ENCODE measurements at places on chromosomes 1 and 21. TPM values are rescaled to one million over a fixed set of nuclear protein-coding genes. Genes with fewer than 3 reads are reported as not detected.

- no peak for DNase-seq
These were observed 4.3 kb downstream of the GAS5 start for GRCh38 chr1:173863224-173864161.

- no peak for DNase-seq
These were observed 49.4 kb downstream of the WDR4 start for GRCh38 chr21:42829954-42830353.

DNA sequence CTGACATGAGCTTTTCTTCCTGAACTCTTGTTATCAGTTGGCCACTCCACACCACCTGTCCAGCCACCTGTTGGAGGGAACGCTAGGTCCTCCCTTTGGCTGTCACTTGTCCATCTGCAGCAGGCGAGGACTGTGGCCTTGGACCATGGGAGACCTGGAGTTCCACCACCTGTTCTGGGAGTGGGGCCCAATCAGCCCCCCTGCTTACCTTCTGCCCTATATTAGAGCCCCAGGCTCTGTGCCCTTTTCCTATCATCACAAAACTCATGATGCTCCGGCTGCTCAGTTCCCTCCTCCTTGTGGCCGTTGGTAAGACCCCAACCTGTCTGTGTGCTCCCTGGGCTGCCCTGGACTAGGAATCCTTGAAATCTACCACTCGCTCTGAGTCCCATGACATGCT lies at the start of gene CELA3A:
Gene CELA3A (plus strand): TSS at position 249 of the 400 bp plus-strand sequence. CDS start 18 bp downstream, at position 267.
- no peak for DNase-seq

- DNase-seq = peak; percentile 22
These were observed 114.2 kb downstream of the LIPI start for GRCh38 chr21:14096577-14096976.

- DNase-seq = no peak
These were observed 105.1 kb downstream of the PBX1 start for GRCh38 chr1:164664127-164664526.

GRCh38 chr1:17161926-17162800 lies 42.8 kb upstream of the PADI1 start:
- DNase-seq = peak; percentile 32

- no peak for DNase-seq
These were observed 15.6 kb downstream of the RUNX3 start for GRCh38 chr1:24914226-24915069.

Gene GPR37L1
- 0.10 TPM for total RNA-seq

Gene LCE1D
- total RNA-seq = not detected

Gene DESI2
- total RNA-seq = 22.1 TPM

Measured in ureter (tissue), 1 donor.